Right renal pelvis (tissue), 4 donors: ENCODE measurements at places on chromosomes 5 and 9. TPM values are rescaled to one million over a fixed set of nuclear protein-coding genes. Genes with fewer than 3 reads are reported as not detected.

UGT3A2 gene
- polyA plus RNA-seq: 18.7 TPM

APBA1 gene
- polyA plus RNA-seq: 15.0 TPM

ZDHHC11B gene
- polyA plus RNA-seq: 3.3 TPM

DNAJB5 gene
- polyA plus RNA-seq: 11.4 TPM

BSPRY gene
- polyA plus RNA-seq: 10.2 TPM

TAF11L5 gene
- not detected for polyA plus RNA-seq

F2RL2 gene
- polyA plus RNA-seq: 0.49 TPM

- no peak for DNase-seq
These were observed 999 bp upstream of the DRD1 start for GRCh38 chr5:175444905-175445456.

DNA sequence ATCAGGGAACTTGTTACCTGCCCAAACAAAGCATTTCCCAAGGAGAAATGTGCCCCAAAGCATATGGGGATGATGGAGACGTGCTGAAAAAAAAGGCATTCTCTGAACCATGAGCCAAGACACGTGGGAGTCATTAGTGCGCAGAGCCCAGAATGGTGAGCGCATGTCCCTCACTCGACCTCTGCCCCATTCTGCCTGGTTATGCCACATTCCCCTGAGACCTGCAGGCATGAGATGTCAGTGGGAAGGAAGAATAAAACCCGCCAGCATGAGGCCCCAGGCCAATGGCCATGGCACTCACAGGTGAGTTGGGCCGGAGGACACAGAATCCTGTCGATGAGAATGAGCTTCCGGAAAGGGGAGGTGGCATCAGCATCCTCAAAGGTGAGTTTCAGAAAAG lies 228.9 kb downstream of the CDK5RAP2 start:
- no peak for DNase-seq

DNA sequence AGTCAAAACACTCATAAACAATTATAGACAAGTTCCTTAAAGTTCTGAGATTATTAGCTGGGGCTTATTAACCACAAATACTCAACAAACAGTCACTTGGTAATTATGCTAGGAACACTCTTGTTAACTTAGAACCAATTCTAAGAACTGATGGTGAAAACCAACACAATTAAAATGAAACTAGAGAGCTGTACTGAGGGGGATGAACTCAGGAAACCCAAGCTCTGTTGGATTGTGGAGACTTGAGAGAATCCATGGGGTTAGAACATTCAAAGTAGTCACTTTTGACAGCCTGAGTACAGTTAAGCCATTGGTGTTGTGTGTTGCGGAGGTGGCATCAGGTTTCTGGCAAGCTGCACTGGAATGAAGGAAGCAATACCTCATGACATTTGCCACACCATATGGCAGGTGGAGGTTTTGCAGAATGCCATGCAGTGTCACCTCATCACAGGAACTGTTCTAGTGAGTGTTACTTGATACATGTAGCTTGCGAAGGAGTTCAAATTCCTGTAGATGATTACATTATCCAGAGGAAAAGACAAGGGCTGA lies 480.9 kb upstream of the CD180 start:
- DNase-seq: no peak

GRCh38 chr9:17653947-17654465 lies 75.1 kb downstream of the SH3GL2 start:
- DNase-seq: no peak

DNA sequence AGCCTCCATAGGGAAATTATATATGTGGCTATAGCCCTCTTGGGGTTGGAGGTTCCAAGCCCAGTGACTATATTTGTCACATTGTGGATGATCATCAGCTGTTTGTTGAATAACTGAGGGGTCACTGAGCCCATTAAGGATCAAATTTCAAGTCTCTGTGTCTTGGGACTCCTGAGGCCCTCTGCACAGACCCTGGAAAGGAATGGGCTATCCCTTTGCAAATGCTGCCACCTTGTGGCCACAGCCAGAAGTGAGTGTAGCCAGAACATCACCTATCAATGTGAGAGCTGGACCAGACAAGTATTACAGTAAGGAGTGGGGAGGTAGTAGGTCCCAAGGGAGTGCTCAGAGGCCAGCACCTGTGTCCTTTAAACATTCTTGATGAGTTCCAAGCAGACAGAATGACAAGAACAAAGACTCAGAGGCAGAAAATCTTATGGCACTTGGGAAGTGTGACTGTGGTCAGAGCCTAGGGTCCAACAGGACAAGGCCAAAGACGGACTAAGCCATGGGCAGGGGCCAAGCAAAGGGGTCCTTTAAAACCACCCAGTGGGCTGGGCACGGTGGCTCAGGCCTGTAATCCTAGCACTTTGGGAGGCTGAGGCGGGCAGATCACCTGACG lies 8.2 kb downstream of the RPP25L start:
- DNase-seq: peak; percentile 79

DNA sequence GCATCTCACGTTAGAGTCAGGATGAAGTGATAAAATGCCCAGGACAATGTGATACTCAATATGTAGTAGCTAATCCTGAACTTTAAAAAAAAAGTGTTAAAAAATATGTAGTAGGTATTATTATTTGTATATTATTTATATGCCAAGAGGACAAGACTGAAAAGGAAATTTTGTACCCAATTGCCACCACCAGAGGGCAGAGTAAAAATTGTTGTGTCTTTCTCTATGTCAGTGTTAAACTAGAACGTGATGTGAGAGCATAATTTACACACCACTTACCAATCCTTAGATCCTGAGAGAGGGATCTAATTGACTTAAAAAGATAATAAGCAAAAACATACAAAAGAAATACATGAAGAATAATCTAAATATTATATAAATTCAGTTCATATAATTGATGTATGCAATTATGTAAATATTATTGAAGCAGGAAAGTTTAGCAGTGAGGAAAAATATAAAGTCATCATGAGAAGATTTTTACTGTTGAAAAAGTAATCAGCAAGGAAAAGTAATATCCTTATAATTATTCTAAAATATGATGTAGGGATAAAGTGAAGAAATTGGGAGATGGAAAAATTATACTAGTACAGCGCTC lies 288.9 kb downstream of the RAB3C start:
- no peak for DNase-seq

DNA sequence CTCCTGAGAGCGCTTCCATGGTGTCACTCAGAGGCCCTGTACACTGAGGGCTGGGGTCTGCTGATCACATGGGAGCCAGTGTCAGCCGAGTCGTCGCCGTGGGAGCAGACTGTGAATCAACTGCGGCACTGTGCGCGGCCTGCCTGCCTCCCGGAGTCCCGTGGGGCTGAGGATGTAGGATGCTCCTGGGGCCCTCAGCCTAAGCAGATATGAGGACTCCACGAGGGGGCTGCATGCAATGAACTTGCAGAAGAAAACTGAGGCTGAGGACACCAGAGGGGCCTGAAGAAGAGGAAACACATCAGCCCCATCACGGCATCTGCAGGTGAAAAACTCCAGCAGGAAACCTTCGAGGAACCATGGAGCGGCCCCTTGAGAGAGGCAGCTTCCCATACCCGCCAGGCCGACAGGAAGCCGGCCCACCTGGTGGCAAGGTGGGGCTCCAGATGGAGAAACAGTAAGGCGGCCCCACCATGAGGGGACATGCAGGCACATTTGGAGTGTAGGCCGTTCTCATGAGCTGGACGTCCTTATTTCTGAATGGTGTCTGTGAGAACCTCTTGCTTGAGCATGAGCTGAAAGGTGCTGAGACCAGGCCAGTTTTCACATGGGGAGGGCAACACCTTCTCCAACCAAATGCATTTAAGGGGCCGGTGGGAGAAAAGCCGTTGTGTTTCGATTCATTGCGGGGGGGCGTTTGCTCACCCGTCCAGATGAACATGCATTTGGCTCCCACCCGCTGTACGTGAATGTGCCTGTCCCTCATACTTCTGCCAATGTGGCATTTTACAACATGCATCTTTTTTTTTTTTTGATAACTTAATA lies 35.2 kb upstream of the ADAMTS2 start:
- DNase-seq: no peak

DNA sequence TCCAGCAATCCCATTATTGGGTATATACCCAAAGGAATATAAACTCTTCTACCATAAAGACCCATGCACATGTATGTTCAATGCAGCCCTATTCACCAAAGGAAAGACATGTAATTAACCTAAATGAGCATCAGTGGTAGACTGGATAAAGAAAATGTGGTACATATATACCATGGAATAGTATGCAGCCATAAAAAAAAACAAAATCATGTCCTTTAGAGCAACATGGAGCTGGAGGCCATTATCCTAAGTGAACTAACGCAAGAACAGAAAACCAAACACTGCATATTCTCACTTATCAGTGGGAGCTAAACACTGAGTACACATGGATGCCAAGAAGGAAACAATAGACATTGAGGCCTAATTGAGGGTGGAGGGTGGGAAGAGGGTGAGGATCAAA lies 27.8 kb downstream of the DTWD2 start:
- no peak for DNase-seq

- DNase-seq: no peak
These were observed 403.5 kb upstream of the ST8SIA4 start for GRCh38 chr5:101306391-101307137.

GRCh38 chr5:54792611-54793404 lies 192.6 kb downstream of the ESM1 start:
- no peak for DNase-seq

GRCh38 chr5:63135291-63135690 lies 556.7 kb downstream of the LRRC70 start:
- no peak for DNase-seq

- DNase-seq: no peak
These were observed 89.8 kb downstream of the SLC1A3 start for GRCh38 chr5:36696059-36696673.

GRCh38 chr5:40367255-40367654 lies 312.5 kb upstream of the PTGER4 start:
- no peak for DNase-seq

DNA sequence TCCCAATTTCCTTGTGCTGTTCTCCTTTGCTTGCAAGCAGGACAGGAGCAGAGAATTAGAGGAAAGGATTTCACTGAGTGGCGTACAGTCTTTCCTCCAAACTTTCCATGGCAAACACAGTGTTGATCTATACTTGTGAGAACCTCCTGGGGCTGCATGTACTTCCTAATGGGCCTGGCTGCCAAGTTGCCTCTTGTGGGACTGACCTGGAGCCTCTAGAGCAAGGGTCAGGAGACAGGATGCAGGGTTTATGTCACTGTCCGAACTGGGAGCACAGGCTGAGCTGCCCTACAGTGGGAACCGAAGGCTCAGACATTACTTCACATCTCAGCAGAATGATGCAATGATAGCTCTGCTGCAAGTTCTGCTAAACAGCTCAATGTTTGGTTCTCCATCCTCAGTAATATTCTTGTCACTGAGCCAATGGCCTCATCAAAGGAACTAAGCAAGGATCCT lies 102.3 kb downstream of the ENC1 start:
- no peak for DNase-seq

- no peak for DNase-seq
These were observed 5.4 kb upstream of the CD180 start for GRCh38 chr5:67201897-67202549.

GRCh38 chr5:153896117-153896516 lies 142.6 kb downstream of the FAM114A2 start:
- DNase-seq: no peak

DNA sequence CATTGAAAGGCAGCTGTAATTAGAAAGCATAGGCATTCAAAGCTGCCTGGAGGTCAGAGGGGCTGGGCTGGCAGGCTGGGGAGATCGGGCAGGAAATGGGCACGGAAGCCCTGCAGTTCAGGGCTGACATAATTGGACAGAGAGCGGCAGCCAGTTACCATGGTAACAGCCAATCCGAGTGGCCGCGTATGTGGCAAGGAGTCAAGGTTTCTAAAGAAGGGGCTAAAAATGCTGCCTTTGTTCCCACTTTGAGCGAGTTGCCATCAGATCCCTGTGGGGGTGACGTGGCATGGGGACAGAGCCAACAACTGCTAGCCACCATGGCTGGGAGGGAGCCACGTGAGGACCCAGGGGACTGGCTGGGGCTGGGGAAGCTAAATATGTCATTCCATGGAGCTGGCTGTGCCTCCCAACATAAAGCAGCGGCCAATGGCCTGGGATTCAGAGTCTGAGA lies 44.7 kb upstream of the NDFIP1 start:
- peak; percentile 30 for DNase-seq
